ENCODE measurements at places on chromosomes 5 and 9.

DNA sequence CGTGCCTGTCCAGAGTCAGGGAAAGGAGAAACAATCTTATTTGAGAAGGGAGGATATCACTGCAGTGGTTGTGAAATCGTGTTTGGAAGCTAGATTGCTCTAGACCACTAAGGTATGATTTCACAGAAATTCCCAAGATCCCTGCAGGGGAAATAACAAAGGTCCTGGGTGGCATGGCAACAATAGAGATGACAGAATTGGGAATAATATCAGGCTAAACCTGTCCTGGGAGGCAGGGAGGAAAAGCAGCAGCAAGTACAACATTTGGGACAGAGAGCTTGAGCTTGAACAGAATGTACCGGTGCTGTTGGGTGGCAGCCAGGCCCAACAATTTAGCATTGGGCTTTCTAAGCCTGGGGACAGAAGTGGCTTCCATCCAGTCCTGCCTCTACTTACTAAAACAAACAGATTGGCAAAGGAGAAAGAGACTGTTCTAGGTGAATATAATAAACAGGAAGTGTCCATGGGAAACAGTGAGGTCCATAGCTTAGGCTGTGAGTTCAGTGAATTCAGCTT, 17.0 kb upstream of the ARHGAP26 start:
- peak; percentile 30 for DNase-seq

DNA sequence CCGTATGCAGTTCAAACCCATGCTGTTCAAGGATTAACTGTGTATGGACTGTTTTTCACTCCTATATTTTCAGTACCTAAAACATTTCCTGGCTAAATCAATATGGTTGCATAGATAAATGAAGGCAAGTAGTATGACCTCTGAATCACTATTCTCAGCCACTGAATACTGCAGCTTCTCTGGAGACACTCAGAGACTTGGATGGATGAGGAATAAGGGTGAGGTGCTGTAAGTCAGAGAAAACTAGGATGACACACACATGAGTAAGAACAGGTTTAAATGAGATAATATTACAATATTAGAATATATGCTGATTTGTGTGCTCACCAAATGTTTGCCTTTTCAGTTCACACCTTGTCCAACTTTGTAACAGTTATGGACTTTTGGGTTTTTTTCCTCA, 26.0 kb upstream of the ANXA1 start:
- peak; percentile 76 for DNase-seq

DNA sequence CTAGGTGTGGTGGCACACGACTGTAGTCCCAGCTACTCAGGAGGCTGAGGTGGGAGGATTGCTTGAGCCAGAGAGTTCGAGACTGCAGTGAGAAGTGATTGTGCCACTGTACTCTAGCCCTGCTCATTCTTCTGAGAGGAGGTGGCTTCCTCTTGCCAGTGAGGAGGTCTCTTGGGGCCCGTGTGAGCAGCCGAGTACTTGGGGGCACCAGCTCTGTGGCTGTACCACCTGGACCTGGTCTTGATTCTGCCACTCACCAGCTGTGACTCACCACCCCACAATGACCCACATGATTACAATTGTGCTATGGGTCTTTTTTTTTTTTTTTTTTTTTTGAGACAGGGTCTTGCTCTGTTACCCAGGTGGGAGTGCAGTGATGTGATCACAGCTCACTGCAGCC, 18.0 kb upstream of the CRB2 start:
- no peak for DNase-seq

- no peak for DNase-seq
These were observed 13.4 kb downstream of the ABHD17B start for GRCh38 chr9:71897577-71897976.

GRCh38 chr5:179336126-179336870, 9.0 kb downstream of the ADAMTS2 start:
- no peak for DNase-seq

GRCh38 chr9:127629468-127630081, 17.5 kb downstream of the STXBP1 start:
- no peak for DNase-seq

GRCh38 chr5:142688281-142688989, 2.5 kb upstream of the FGF1 start:
- no peak for DNase-seq

- peak; percentile 75 for DNase-seq
These were observed 205.2 kb downstream of the CSNK1G3 start for GRCh38 chr5:123717139-123717538.
